Cardiac fibroblast (primary cell): ENCODE measurements at places on chromosomes 1 and 21.

GRCh38 chr21:38787461-38788274, 18.1 kb upstream of the ETS2 start:
- DNase-seq = peak; percentile 90

DNA sequence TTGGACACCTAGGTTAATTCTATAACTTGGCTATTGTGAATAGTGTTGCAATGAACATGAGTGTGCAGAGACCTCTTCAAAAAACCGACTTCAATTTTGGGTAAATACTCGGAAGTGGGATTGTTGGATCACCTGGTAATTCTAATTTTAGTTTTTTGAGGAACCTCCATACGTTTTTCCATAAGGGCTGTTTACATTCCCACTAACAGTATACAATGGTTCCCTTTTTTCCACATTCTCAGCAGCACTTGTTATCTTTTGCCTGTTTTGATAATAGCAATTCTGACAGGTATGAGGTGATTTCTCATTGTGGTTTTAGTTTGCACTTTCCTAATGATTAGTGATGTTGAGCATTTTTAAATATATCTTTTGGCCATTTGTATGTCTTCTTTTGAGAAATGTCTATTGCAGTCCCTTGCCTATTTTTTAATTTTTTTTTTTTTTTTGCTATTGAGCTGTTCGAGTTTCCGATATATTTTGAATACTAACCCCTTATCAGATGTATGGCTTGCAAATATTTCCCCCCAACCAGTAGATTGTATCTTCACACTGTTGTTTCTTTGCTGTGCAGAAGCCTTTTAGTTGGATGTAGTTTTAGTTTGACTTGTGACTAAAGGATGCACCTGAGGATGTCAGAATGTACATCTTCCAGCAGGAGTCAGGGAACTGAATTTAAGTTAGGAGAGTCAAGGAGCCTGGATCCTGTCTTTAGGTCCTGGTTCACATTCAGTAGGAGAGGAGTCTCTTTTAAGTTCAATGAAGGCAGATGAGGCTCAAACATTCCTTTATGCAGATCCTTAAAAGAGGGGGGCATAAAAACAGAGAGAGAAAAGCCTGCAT, 120.0 kb downstream of the S1PR1 start:
- peak; percentile 4 for DNase-seq

GRCh38 chr1:38101037-38101785, 54.6 kb upstream of the POU3F1 start:
- DNase-seq = no peak

- no peak for DNase-seq
Measured at GRCh38 chr1:232213928-232214327, 416.0 kb downstream of the SIPA1L2 start.

DNA sequence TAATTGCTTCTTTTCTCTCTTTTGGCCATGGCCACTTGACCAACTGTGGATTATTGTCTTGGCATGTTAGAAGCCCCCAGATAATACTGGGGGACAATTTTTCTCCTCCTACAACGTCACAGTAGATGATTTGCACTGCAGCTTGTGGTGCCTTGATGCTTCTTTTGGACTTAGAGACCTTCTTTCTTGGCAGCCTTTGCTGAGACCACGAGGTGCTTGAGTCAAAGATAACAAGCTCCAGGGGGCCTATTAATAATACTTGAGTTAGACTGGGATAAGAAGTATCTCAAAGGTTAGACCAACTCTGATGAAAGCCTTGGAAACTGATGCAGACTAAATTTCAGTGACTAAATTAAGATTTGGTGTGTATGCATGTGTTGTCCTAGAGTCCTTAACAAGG, 3.2 kb downstream of the PPP1R12B start:
- no peak for DNase-seq

GRCh38 chr1:12469493-12469892, 148.5 kb downstream of the DHRS3 start:
- no peak for DNase-seq

DNA sequence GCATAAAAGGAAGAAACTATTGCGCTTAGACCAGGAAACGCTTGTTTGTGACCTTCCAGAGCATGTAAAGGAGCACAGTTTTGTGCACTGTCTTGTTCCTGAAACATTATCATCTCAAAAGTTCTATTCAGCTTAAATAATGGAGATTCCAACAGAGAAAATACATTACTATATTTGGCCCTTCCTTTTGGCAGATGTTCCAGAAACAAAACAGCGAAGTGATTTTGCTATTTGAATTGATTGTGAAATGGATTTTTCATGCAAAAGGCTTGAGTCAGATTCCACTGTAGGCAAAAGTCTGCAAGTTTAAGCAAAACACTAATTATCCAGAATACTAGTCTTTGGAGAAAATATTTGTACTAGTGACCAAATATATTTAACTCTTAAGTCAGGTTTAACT, 80.3 kb upstream of the PTBP2 start:
- DNase-seq = peak; percentile 50
